CD4-positive, alpha-beta T cell treated with Interleukin-15 for 4 hours (primary cell): ENCODE measurements at places on chromosomes 5 and 9.
A peak's percentile ranks its signal among the peaks of the same experiment; 100 is the strongest.

- no peak for DNase-seq
Measured at GRCh38 chr5:160009591-160009989, 651 bp downstream of the TTC1 start.

GRCh38 chr9:21102305-21102704 lies 24.6 kb upstream of the IFNB1 start:
- DNase-seq, result no peak

DNA sequence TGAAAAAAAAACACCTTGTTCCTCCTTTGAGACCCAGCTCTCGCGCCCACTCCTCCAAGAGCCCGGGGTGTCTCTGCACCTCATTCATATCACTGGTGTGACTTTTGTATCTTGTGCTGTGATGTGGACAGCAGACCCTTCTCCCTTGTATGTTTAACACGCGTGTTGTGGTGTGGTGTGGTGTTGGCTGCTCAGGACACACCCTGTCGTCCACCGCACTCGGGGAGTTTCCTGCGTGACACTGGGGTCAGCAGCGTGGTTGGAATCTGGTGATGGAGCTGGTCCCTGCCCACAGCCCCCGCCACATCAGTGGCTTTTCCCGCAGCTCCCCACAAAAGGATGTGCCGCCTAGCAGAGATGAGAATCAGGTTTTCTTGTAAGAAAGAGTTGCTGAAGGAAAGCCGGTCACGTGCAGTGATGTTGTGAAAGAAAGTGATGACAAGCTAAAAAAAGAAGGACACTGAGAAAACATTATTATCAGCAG lies 61.5 kb downstream of the TENT4A start:
- no peak for DNase-seq

DNA sequence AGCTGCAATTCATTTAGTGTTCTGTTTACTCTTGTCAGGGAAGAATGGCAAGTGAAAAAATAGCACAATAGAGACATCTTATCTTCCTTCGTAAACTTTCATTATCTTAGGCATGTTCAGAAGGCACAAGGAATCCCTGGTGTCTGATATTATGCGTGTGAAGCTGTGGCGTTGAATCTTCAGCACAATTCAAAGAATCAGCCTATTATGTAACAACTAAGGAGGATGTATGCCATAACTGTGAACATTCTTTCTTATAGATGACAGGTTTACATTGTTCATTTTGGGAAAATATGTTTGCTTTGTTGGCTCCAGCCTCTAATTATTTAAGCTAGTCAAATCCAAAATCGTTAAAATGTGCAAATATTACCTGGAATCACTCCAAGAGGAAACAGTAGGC lies 446.1 kb downstream of the ANXA1 start:
- no peak for DNase-seq

DNA sequence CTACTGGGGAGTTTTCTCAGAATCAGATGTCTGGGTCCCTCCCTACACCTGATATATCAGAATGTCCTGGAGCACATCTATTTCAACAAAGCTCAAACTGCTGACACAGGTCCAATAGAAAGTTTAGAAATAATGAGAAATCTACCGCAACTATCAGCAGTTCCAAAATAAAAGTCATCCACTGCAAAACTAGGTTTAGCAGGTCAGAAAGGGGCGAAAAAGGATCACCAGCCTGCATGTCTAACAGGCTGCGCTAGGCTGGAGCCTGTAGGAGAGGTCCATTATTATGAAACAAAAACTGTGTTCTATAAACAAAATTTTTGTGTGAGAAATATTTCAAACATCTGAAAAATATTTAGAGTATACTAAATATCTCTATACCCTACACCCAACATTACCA lies 84.1 kb upstream of the RNF38 start:
- DNase-seq, result no peak

GRCh38 chr5:159873680-159874079 lies 42.6 kb upstream of the ADRA1B start:
- DNase-seq, result no peak

DNA sequence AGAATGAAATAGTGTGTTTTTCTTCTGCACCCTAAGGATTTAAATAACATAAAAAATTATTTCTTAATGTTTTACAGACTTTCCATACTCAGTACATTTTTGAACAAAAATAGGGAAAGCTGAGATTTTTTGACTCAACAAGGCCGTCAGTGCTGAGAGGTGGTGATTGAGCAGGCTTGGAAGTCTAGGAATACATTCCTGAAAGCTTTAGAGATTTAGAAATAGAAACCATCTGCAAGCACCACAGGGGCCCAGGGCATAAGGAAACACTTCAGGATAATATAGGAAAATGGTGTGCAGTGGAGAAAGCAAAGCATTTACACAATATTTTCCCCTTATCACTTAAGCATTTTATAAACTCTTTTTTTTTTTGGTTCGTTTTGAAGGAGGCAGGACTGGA lies 5.2 kb downstream of the BASP1 start:
- DNase-seq, result no peak

DNA sequence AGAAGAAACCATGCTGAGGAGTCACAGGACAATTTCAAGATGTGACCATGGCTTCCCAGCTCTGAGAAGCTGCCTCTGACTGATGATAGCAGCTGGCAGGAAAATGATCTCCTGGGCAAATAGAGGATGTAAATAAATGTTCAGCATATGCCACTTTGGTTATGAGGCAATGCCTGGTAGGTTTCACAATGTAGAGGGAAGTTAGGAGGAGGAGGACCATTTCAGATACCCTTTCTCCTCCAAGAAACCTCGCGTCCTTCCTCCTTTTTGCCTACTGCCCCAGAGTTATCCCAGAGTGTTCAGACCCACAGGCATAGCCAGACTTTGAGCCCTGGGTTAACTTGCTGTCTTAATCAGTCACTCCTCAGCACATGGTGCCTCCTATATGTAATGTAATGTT lies 541.6 kb upstream of the DAP start:
- DNase-seq, result no peak

- no peak for DNase-seq
Measured at GRCh38 chr5:1405539-1406530, 39.4 kb downstream of the SLC6A3 start.

- DNase-seq, result peak; percentile 6
Measured at GRCh38 chr9:104091708-104092107, 2.4 kb upstream of the SMC2 start.

GRCh38 chr5:58281189-58281588 lies 178.7 kb downstream of the PLK2 start:
- no peak for DNase-seq

DNA sequence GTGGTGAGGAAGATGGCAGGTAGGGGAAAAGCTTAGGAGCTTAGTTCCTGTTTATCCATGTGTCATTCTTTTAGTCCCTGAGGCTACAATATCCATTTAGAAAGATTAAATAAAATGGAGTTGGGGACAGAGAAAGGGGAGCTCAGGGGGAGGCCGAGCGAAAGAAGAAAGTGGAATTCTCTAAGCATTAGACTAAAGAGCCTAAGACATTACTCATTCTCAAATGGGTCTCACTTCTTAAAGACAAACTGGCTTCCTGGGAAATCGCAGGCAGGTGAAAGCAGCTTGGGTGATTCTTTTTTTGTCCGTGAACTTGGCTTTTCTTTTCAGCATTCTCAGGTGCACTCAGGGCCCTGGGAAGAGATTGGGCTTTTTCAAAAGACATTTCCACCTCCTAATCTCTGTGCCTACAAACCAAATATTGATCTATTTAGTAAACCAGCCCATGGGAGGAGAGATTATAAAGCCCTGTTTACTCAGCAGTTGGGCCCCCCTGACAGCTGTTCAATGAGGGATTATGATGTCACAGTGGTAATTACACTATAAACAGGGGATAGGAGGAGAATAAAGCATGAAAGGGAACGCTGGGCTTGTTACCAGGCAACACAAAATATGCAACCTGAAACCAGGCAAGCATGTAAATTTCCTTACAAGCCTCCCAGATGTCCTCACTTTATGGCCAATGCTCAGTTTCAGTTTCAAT lies 584.0 kb downstream of the ACTL7B start:
- DNase-seq, result no peak

GRCh38 chr5:17156463-17156862 lies 61.0 kb upstream of the BASP1 start:
- DNase-seq, result no peak

GRCh38 chr9:35495984-35496383 lies 6.1 kb downstream of the RUSC2 start:
- DNase-seq, result no peak

- no peak for DNase-seq
Measured at GRCh38 chr9:8738945-8739344, 939.4 kb upstream of the DMAC1 start.

DNA sequence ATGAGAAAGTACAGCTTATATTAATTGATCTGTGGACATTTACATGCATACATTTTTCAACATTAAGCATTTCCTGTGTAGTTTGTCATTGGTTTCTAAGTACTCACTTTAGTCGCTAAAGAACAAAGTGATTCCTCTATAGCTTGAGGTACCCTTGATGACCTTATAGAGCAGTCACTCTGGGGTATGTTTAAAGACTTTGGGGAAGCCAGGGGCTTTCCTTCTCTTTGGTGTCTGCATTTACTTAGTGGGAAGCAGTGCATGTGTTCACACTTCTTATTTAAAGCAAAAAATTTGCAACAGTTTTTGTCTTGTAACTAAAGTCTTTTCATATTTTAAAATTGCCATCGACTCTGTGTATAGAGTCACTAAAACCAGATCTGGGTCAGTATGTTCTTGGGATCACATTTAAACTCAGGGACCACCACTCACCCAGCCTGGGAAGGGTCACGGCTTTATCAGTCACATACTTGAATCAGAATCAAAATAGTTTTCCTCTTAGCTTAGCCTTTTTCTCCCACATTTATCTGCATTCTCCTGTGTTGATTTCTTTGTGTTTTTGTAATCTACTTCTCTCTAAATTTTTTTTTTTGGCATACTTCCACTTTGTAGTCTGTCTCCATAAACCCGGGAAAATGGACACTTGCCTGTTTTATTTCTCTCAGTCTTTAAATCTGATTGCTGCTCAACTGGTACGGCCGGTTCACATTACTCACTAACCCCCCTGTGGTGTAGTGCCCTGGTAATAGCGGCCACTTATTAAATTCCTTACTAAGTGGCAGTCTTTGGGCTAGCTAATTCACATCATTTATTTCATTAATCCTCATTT lies 143.9 kb upstream of the FBN2 start:
- DNase-seq, result no peak

GRCh38 chr5:23446424-23446823 lies 61.0 kb upstream of the PRDM9 start:
- DNase-seq, result no peak

DNA sequence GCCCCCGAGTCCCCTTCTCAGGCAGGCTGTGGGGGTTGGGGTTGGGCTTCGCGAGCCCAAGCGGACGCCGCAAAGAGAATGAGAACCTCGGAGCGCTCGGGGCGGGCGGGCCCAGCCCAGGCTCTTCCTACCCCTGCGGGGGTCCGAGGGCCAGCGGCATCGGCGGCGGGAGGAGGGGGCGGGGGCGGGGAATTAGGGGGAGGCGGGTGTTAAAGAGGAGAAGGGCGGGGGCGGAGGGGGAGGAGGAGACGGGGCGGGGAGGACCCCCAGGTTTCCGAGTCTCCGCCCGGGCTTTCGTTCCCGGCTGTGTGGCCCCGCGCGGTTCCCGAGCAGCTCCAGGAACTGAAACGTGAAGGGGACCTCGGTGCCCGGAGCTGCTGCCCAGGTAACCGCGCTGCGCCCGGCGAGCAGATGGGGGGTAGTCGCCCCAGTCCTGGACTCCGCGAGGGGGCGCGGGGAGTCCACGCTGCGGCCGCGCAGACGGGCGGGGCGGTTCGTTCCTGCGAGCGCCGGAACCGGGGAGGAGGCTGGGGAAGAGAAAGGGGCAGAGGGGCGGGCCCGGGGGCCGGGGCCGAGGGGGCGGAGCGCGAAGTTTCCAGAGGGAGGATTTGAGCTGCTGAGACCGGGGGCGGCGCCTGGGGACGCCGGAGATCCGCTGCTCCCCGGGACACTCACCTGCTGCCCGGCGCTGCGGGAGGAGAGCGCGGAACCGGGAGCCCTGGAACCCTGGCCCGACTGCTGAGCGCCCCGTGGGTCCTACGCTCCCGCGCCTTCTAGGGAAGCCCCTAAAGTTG lies 38.4 kb upstream of the PLEKHG4B start:
- DNase-seq, result no peak

GRCh38 chr5:156819967-156820581 lies 30.0 kb upstream of the PPP1R2B start:
- DNase-seq, result no peak

DNA sequence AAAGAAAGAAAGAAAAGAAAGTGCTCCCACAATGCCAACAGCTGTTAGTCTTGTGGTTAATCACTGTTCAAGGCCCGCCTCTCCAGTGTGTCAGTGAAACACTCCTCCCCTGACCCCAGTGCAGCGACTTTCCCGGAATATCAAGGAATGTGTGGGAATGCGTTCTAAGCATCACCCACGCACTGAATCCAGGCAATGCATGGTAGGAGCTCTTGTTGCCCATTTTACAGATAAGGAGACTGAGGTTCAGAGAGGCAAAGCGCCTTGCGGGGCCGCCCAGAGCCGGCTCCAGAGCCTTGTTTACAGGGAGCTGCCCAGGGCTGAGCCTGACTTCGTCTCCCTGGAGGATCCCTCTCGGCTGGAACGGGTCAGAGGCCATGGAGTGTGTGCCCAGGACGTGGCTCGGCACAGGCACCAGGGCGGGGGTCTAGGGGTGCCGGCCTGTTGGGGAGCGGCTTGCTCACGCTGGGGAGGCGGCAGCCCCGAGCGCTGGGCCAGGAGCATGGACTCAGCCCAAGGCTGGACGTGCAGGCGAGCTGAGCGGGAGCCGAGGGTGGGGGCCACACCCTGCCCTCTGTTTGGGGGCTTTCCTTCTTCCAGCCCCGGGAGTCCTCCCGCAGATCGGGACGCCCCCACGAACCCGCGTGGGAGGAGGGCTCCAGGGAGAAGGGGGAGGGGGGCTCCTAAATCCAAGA lies 823 bp downstream of the ST6GALNAC6 start:
- no peak for DNase-seq

DNA sequence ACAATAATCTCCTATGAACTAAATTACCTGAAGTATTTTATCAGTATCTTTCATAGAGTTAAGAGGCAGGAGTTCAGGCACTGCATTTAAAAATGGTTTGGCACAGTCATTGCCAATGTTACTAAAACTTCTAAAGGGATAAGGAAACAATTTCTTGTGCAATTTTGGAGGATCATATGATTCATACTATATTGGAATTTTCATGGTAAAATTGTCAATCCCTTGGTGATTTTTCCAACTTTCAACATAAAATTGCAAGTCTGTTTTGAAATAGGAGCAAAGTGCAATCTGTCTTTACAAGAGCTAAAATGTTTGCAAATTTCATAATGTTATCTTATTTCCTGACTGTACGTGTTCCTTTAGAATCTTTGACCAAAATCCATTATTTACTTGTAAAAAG lies 211.1 kb downstream of the DMRTA1 start:
- no peak for DNase-seq

GRCh38 chr5:77285251-77285841 lies 74.9 kb downstream of the PDE8B start:
- no peak for DNase-seq

DNA sequence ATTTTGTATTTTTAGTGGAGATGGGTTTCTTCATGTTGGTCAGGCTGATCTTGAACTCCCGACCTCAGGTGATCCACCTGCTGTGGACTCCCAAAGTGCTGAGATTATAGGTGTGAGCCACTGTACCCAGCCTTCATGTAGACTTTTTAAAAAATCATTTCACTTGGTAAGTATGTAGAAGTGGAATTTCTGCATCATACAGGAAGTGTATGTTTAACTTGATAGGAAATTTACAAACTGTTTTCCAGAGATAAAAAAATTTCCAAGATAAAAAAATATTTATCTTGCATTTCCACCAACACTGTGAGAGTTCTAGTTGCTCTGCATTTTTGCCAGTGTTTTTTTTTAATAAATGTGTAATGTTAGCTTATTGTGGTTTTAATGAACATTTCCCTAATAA lies 155.8 kb downstream of the ZNF608 start:
- DNase-seq, result no peak

- no peak for DNase-seq
Measured at GRCh38 chr9:14273696-14274121, 40.2 kb downstream of the NFIB start.

GRCh38 chr9:34443976-34444375 lies 14.4 kb downstream of the FAM219A start:
- no peak for DNase-seq
